ENCODE measurements at places on chromosomes 3 and 15.
A peak's percentile ranks its signal among the peaks of the same experiment; 100 is the strongest.

- DNase-seq: no peak
Observed at GRCh38 chr3:173238091-173238490, 97.1 kb upstream of the SPATA16 start.

GRCh38 chr3:127351775-127352350 lies 64.0 kb upstream of the PRR20G start:
- DNase-seq: no peak

GRCh38 chr15:29959384-29960137 lies 123.2 kb upstream of the GOLGA8J start:
- no peak for DNase-seq

DNA sequence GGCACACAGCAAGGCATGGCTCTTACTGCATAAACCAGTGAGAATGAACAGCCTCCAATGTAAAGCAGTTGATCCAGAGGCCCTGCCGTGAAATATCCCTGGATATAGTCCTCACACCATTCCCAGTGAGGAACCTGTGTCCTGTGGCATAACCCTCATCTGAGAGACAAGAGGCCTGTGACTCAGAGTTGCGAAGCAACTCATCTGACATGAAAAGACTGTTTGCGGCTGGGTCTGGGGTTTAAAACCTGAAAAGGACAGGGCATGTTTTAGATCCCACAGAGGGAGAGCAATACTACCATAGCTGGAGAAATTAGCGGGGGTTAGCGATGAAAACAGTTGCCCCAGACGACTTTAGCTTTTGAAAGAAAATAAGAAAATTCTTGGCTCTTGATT lies 165.3 kb upstream of the BHLHE40 start:
- no peak for DNase-seq

DNA sequence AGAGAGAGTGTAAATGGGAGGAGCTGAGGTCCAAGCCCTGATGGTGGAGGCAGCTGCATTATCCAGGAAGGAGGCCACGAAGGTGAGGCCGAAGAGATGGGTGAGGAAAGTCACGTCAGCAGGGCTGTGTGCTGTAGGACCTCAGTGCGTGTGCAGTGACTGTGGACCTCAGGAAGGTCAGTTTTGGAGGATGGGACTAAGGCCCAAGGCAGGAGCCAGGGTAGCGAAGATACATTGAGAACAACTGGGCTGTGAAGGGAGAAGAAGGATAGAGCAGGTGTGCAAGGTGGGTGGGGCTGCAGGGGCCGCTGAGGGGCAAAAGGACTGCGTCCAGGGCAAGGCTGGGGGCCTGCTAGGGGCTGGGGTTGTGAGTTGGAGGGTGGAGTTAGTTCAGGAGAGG lies 4.9 kb downstream of the KLHL40 start:
- DNase-seq: no peak

GRCh38 chr3:137108699-137109440 lies 151.1 kb downstream of the IL20RB start:
- no peak for DNase-seq

DNA sequence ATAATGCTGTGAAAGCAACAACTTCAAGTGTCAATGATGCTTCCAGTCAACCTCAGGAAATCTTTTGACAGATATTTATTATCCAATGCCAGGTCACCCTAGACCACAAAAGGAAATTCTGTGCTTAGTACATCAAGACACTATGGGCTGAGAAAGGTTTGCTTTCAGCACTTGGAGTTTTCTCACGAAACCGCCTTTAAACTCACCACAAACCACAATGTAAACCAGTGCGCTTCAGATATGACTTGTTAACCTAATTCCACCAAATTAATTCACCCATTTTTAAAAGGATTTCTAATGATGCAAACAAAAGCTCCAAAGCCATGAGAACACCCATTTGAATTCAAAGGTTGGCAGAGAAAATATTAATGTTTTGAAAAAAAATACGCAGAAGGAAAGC lies 292.9 kb upstream of the NR2F2 start:
- DNase-seq: no peak

DNA sequence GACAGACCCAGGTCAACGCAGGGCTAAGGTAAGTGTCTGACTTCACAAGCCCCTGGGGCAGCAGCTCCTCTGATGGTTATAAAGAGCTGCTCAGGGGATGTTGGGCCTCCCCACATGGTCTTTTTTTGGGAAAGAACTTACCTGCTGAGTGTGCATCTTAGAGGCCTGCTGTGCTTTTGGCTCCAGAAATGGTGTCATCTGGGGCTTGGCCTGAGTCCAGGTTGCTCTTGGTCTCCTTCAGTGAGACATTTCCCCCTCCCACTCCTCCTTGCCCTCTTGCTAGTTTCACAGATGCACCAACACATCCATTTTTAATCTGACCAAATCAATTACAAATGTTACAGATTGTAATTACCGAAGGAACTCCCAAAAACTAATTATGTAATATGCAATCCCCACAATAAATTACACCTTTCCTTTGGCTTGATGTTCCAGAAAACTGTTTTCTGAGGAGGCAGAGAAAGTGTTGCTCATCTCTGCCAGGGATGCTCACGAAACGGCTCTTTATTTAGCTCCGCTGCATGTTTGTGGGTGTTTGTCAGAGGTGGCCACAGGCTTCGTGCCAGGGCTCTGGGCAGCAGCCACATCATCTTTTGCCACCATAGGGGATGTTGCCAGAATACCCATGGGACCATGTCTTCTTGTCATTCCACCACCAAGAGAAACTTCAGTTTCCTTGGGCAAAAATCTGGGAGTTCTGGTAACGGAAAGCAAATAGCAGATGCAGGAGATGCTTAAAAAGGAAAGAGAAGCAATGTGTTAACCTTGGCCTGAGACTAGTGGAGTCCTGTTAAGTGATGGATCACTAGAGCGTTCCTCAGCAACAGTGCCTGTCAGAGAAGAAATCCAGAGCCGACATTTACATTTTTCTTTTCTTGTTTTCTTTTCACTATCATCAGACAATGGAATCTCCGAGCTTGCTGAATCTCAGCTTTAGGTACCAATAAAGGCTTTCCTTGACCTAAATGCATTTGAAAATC lies 799.9 kb downstream of the AGBL1 start:
- no peak for DNase-seq

GRCh38 chr15:90062023-90062442 lies 40.2 kb downstream of the IDH2 start:
- DNase-seq: no peak

GRCh38 chr3:69012100-69012799 lies 1.2 kb downstream of the EOGT start:
- no peak for DNase-seq

- peak; percentile 10 for DNase-seq
Observed at GRCh38 chr15:68278595-68279405, 1.3 kb downstream of the FEM1B start.

GRCh38 chr15:89171136-89172072 lies 50.0 kb downstream of the RLBP1 start:
- peak; percentile 32 for DNase-seq

- no peak for DNase-seq
Observed at GRCh38 chr3:3085782-3086181, 24.4 kb downstream of the IL5RA start.

DNA sequence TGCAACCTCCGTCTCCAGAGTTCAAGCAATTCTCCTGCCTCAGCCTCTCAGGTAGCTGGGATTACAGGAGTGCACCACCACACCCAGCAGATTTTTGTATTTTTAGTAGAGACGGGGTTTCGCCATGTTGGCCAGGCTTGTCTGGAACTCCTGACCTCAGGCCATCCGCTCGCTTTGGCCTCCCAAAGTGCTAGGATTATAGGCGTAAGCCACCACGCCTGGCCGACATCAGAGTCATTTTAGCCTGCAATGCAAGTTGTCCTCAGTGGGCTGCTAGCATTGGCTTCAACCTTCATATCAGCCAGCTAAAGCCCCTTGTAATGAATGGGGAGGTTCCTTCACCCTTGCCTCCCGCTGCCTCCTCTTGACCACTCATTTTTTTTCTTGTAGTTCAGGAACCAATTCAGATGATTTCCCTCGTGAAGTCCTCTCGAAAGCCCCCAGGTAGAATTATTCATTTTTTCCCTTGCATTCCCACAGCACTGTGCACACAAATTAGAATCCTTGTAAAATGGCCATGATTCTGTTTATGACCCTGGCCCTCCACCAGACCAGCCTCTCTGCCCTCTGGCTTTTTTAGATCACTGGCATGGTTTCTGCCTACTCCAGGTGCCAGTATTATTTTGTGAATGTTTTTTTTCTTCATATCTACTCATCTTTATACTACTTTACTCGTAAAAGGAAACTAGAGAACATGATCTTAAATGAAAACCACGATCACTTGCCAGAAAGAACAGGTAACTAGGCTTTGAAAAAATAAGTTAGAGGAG lies 29.1 kb downstream of the FLNB start:
- no peak for DNase-seq
